ENCODE measurements at places on chromosomes 1 and 21.

DNA sequence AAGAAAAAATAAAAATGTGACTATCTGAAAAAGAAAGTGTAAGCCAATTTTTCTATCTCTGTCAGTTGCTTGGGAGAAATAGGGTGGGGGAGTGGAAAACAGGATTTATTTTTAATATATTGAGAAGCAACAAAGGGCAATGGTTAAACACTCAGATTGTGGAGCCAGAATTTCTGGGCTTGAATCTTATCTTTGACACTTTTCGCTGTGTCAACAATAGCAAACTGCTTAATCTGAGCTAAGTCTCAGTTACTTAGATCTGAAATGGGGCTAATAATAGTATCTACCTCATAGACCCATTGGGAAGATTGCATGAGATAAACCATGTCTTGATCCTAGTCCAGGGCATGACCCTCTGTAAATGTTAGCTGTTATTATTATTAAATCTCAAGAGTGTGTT is 468.1 kb downstream of the ADGRL2 start:
- no peak for DNase-seq
- no peak overlapping the region for H3K4me3 ChIP-seq
- H3K36me3 ChIP-seq: no peaks in the 10 kb centered on the region
- peaks cover 2% of the 10 kb centered on the region for H3K4me1 ChIP-seq

DNA sequence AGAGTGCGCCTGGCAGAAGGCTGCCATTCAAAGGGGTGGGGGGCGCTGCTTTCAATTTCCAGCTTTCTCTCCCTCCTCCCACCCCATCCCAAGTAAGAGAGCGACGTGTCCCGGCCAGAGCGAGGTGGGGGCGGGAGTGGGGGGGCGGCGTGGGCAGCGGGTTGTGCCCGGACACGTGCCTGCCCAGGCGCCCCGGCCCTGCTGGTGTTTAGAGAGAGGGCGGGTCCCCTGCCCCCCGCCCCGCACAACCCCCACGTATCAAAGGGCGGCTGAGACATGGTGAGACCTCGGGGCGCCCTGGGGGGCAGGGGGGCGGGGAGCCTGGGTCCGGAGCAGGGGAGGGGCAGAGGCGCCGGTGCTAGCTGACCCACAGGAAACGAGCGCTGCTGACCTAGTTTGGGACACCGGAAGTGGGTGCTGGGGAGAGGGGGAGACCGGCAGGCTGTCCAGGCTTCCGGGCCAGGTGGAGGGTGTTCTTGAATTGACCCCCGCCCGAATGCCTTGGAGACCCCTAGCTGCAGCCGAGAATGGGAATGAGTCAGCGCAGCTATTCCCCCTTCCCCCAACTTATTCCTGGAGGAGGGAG is 1.3 kb downstream of the ZBTB7B start:
- no peak for DNase-seq
- H3K27ac ChIP-seq: peak overlapping the region; percentile 91
- H3K36me3 ChIP-seq: no peaks in the 10 kb centered on the region
- no peaks in the 10 kb centered on the region for H3K27me3 ChIP-seq
- H3K4me1 ChIP-seq: peaks cover 19% of the 10 kb centered on the region

DNA sequence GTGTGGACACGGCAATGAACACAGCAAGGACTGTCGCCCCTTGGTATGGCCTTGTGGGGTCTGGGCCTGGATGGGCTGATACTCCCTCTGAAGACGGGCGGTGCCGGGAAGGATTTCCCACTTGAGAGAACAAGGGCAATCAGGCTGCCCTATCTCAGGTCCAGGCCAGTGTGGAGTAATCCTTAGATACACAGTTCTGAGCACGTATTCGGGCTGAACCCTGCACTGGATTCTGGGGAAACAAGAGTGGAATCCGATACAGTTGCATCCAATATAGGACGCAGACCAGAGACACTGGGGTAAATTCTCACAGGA is 177.7 kb downstream of the TRABD2B start:
- no peak overlapping the region for H3K4me3 ChIP-seq
- no peak for DNase-seq
- H3K36me3 ChIP-seq: no peaks in the 10 kb centered on the region
- H3K27ac ChIP-seq: peak overlapping the region; percentile 21
- no peaks in the 10 kb centered on the region for H3K27me3 ChIP-seq
- H3K4me1 ChIP-seq: peaks cover 18% of the 10 kb centered on the region

- DNase-seq: no peak
- H3K27ac ChIP-seq: no peak overlapping the region
- no peak overlapping the region for H3K4me3 ChIP-seq
- no peaks in the 10 kb centered on the region for H3K36me3 ChIP-seq
- H3K27me3 ChIP-seq: peaks cover 19% of the 10 kb centered on the region
- H3K4me1 ChIP-seq: peaks cover 7% of the 10 kb centered on the region
Observed at GRCh38 chr1:48692235-48692634, 84.5 kb downstream of the BEND5 start.

DNA sequence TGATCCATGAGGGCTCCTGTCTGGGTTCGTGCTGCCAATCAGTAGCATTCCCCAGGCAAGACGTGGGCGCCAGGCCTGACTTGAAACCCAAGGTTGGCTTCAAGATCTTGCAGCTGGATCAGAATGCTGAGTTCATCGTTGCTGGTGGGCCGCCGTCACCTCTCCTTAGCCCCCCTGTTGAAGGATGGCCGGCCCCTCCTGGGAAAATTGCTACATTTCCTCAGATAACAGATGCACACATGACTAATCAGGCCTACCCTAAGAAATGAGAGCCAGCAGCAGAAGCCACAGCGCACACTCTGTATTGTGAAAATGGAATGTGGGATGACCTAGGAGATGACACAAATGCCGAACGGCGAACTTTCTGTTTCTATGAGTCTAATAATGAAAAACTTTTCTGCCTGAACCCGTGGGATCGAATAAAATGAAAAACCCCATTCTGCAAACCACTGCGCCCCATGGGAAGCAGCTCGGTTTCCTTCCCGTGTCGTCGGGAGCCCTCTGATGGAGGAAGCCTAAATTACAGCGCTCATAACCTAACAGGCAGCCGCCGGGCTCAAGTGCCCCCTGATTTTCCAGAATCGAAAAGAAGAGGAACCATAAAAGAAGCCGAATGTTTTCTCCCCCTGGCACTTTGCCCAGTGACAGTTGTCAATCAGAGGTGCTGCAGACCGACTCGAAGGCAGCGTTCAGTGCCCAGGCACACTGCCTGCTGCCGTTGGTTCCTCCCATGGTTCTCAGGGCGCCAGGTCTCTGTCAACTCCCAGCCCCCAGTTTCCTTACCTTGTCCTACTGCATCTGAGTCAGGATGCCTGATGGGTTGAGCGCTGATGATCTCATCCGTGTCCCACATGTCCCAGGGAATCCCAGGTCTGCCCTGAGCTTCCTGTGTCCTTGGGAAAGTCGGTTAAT is 38.2 kb upstream of the H6PD start:
- H3K4me3 ChIP-seq: no peak overlapping the region
- DNase-seq: peak; percentile 49

GRCh38 chr1:147723691-147724323 is 36.6 kb downstream of the GJA5 start:
- H3K27ac ChIP-seq: no peak overlapping the region
- peaks cover 3% of the 10 kb centered on the region for H3K4me1 ChIP-seq
- DNase-seq: peak; percentile 31
- no peaks in the 10 kb centered on the region for H3K36me3 ChIP-seq
- H3K27me3 ChIP-seq: peaks cover 45% of the 10 kb centered on the region
- no peak overlapping the region for H3K4me3 ChIP-seq

DNA sequence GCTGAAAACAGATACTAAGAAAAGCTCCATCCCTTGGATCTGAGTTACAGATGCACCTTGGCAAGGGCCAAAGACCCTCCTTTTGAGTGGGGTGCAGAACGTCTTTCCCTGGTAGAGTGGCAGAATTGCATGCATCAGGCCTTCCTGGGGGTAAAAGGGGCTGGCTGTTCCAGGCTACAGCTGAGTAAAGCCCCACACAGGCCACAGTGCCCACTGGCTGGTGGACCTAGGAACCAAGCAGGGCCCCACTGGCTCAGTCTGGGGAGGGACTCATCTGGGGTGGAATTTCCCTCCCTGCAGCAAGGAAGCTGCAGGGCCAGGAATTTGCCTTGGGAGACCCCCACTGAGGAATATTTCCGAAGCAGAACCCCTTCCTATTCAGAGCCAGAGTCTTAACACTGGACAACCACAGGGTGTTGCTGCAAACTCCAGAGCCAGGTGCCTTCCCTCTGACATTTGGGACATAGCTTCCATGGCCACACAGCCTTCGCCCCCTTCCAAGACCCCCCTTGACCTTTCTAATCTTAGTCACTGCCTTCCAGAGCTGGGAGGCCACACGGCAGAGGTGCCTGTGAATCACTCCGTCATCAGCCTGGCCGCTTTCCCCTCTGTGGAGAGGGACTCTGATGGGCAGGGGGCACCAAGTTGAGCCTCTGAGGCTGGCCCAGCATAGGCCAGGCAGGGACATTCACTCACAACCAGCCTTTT is 52.5 kb downstream of the LACTBL1 start:
- no peak for DNase-seq
- H3K4me3 ChIP-seq: no peak overlapping the region
- H3K36me3 ChIP-seq: peaks cover 1% of the 10 kb centered on the region
- peaks cover 5% of the 10 kb centered on the region for H3K27me3 ChIP-seq

DNA sequence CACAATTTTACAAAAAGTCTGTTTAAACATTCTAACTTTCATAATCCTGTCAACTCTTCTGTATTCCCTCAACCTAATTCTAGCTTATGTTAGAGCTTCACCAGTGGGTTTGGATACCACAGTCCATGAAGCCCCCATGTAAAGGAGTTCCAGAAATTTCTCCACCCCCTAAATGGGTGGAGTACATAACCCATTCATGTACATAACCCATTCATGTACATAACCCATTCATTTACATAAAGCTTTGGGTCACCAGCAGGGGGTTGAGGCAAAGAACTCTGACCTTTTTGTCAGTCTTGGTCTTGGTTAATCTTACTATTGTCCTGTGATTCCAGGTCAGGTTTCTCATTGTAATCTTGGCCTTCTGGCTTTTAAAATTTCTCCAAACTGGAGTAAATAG is 61.6 kb downstream of the SMYD2 start:
- peaks cover 33% of the 10 kb centered on the region for H3K36me3 ChIP-seq
- peaks cover 7% of the 10 kb centered on the region for H3K4me1 ChIP-seq
- DNase-seq: no peak
- no peak overlapping the region for H3K4me3 ChIP-seq

DNA sequence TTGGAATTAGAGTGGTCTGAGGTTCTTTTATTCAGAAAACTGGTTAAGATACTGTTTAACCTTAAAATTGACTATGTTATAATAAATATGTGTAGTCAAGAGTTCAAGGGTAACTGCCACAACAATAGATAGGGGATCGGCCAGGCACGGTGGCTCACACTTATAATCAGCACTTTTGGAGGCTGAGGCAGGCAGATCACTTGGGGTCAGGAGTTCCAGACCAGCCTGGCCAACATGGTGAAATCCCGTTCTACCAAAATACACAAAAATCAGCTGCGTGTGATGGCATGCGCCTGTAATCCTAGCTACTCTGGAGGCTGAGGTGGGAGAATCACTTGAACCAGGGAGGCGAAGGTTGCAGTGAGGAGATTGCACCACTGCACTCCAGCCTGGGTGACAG is 39.5 kb downstream of the PDC start:
- no peak overlapping the region for H3K27ac ChIP-seq
- H3K4me3 ChIP-seq: no peak overlapping the region
- H3K4me1 ChIP-seq: no peaks in the 10 kb centered on the region
- no peaks in the 10 kb centered on the region for H3K27me3 ChIP-seq
- DNase-seq: no peak
- H3K36me3 ChIP-seq: peaks cover 10% of the 10 kb centered on the region

DNA sequence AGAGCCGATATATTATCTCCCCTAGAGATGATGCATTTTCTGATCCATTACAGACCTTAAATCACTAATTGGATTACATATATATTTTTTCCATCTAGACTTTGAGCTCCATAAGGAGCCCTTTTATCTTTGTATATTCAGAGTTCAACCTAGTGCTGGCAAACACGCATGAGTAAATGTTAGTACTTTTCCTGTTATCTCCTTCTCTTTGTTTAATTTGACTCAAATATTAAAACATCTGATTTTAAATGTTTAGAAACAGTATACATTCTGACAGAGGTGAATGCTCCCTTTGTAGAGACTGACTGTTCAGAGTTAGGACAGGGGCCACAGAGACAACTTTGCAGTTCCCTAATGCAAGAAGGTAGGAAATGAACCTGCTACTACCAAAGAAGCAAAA is 37.1 kb downstream of the EIF2B3 start:
- H3K36me3 ChIP-seq: peaks cover 15% of the 10 kb centered on the region
- no peak overlapping the region for H3K4me3 ChIP-seq
- H3K27ac ChIP-seq: peak overlapping the region; percentile 42
- DNase-seq: no peak
- no peaks in the 10 kb centered on the region for H3K27me3 ChIP-seq

- no peak overlapping the region for H3K4me3 ChIP-seq
- H3K27ac ChIP-seq: no peak overlapping the region
- no peak for DNase-seq
- H3K36me3 ChIP-seq: no peaks in the 10 kb centered on the region
- H3K27me3 ChIP-seq: peaks cover 3% of the 10 kb centered on the region
Observed at GRCh38 chr1:82160036-82160435, 359.3 kb downstream of the ADGRL2 start.

DNA sequence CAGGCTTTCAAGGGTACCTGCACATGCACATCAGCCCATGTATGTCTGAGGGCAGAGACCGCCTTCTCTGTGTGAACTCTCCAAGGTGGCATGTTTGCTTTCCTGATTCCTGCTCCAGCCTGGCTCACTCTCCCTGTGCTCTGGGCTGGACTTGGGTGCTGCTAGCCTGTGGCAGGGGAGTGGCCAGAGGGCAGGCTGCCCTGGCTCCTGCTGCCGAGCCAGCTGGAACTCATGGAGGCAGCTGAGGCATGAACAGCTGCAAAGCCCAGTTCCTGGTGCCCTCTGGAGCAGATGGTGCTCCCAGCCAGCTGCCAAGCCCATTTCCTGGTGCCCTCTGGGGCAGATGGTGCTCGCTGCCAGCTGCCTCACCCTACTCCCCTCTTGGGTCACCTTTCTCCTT is 7.6 kb downstream of the UBL4B start:
- H3K36me3 ChIP-seq: peaks cover 2% of the 10 kb centered on the region
- no peaks in the 10 kb centered on the region for H3K4me1 ChIP-seq
- no peak for DNase-seq
- H3K27ac ChIP-seq: no peak overlapping the region

- H3K27me3 ChIP-seq: no peaks in the 10 kb centered on the region
- no peak overlapping the region for H3K27ac ChIP-seq
- peaks cover 2% of the 10 kb centered on the region for H3K36me3 ChIP-seq
- no peak for DNase-seq
- peaks cover 18% of the 10 kb centered on the region for H3K4me1 ChIP-seq
Observed at GRCh38 chr1:192529811-192530210, 45.8 kb upstream of the RGS1 start.

DNA sequence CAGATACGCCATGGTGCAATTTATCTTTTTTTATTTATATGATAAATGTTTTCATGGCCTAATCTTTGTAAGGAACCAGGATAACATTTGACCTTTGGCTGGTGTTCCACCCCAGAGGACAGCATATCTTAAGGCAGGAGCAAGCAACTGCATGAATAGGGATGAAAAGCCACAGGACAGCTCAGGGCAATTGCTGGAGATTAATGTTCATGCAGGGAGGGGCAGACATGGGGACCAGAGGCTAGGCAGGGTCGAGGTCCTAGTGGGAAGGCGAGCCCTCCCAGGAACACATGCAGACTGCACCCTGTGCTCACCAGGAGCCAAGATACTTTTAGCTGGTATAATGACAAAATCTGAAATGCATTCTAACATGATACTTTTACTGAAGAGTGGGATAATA is 74.4 kb upstream of the HAO2 start:
- H3K27me3 ChIP-seq: peaks cover 29% of the 10 kb centered on the region
- peaks cover 22% of the 10 kb centered on the region for H3K4me1 ChIP-seq
- H3K4me3 ChIP-seq: no peak overlapping the region

Measured in progenitor cell of endocrine pancreas (in vitro differentiated cells).